ENCODE measurements at places on chromosomes 16 and 17.

- no peak for DNase-seq
These were observed 32.5 kb downstream of the TMC5 start for GRCh38 chr16:19450186-19450585.

- DNase-seq, result no peak
These were observed 129.5 kb downstream of the CDH13 start for GRCh38 chr16:82756283-82756599.

- peak; percentile 33 for DNase-seq
These were observed at the start of gene WNK4 for GRCh38 chr17:42779936-42780850. Gene WNK4 (plus strand): TSS chr17:42780610. CDS start chr17:42780699, 89 bp downstream.

GRCh38 chr17:57377094-57377493 lies 120.8 kb downstream of the MSI2 start:
- DNase-seq, result no peak

DNA sequence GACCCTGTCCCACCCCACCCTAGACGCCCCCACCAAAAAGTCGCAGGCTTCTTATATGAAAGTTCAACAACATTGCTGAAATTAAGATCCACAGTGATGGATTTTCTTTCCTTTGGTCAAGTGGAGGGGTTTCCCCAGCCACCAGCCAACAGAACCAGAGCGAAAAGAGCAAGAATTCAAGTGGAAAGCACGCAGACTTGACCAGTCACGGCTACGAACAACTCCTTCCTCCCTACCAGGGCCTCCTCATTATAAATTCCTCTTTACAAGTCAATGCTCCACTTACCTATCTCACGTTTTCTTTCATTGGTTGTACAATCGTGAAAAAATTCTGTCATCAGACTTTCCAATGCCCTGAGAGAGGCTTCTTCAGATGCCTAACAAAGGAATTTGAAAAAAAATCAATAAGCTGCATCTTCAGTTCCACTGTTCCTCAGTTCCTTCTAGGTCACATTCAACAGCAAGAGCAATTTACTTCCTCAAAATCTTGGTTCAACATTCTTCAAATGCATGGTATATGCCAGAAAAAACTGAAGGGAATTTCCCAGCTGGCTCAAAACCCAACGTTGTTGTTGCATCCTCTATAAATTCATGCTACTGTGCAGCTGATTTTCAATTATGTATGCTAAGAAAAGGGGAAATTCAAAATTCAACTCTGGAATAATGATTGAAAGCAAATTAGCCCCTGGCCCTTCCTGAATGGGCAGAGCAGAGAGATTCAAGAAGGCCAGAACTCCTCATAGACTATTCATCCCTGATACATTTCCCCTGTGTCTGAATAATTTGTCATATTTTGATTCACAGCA lies 30.9 kb downstream of the XPO6 start:
- DNase-seq, result peak; percentile 58

GRCh38 chr16:47064775-47065174 lies 79.0 kb downstream of the NETO2 start:
- DNase-seq, result no peak

DNA sequence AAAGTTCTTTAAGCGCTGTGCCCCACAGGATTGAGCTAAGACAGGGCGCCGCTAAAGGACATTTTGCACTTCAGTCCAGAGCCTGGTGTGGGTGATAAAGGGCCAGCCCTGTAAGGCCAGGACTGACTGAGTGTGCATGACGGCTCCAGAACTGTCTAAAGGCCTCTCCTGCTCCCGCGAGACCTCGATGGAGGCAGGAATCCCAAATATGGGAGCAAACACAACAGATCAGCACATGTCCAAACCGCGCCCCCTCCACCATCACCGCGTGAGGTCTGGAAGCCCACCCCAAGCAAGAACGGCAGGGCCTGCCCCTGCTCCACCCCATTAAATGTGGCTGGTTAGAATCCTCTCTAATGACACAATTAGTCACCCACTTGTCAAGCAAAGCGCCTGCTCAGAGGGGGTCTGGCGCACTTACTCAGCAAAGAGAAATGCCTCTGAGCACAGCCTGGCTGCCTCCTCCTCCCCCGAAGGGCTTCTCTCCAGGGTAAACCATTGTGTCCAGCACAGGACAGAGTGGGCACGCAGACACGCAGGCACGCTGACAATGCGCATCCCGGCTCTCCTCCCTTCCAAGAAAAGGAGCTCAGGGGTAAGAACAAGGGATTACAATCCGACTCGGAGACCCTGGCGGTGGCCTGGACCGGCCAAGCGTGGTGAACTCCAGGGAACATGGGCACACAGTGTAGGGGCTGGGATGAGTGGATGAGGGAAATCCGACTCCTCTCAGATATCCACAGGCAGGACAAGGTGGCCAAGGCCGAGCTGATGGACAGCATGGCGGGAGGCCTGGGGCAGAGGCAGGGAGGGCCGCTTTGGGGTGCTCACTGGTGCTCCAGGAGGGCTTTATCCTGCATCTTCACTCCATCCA lies 1.5 kb downstream of the MXRA7 start:
- peak; percentile 90 for DNase-seq

DNA sequence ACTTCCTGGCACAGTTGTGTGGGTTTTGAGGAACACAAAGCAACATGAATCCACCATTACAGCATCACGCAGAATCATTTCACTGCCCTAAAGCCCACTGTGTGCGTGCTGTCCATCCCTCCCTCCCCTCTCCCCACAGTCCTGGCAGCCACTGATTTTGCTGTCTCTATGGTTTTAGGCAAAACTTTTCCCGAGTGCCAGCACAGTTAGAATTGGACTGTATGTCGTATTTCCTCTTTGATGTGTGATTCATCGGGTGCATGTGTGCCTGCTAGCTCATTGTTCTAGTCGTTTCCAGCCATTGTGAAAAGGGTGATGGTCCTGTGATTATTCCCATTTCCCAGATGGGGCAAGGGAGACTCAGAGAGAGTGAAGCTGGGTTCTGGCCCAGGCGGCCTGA lies 12.7 kb downstream of the KLHL36 start:
- no peak for DNase-seq

DNA sequence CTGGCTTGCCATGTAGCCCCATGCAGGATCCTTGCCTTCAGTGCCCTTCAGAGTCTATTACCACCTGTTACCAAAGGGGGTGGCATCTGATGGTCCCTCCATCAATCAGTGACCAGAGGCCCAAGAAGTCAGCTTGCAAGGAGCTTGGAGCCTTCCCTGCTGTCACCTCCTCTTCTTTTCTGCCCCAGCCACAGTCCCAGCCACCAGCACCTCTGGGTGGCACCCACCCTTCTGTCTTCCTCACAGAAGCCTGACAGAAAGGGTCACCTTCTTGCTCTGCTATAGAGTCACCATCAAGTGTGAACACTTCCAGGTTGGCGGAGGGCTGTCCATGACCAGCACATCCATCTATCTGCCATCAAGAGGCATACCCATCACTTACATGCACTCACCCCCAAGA lies 203.2 kb downstream of the SALL1 start:
- no peak for DNase-seq

DNA sequence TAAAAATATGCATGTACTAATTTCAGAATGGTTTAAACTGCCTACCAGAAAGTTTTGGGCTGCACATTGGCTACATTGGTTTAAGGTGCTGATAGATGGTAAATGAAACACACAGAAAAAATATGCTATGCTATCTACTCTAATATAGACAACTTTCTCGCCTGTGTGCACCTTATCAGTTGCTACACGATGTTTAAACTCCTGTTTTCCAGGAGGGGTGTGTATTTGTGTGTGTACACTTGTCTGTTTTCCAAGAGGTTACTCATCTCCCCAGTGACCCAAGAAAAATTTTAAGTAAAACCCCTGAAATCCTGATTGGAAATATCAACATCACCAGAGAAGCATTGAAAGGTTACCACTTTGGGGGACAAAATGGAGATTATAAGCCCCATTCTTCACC lies 21.6 kb upstream of the PSMC5 start:
- DNase-seq, result no peak

DNA sequence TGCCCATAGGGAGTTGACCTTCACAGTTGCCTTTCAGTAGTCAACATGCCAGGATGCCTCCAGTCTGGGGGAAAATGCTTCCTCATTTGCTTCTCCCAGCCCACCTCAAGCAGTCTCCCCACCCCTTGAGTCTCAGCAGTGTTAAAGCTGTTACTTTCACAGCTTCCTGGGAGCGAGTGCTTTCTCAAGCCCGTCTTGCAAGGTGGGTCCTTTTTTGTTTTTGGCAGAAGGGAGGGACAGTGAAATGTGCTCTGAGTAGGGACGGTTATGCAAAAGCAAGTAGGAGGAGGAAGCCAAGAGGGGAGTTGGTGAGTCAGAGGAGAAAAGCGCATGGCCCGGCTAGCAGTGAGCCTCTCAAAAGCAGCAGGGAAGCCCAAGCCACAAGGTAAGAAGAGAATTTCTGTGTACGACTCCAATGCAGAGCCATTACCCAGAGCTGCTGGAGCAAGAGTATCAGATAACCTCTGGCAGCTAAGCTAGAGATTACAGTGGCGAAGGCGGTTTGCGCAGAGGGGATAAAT lies at the start of gene CHST4:
CHST4 (plus strand) TSS at position 316 of the 521 bp plus-strand sequence. CDS start 10,252 bp downstream, outside the sequence.
- no peak for DNase-seq

DNA sequence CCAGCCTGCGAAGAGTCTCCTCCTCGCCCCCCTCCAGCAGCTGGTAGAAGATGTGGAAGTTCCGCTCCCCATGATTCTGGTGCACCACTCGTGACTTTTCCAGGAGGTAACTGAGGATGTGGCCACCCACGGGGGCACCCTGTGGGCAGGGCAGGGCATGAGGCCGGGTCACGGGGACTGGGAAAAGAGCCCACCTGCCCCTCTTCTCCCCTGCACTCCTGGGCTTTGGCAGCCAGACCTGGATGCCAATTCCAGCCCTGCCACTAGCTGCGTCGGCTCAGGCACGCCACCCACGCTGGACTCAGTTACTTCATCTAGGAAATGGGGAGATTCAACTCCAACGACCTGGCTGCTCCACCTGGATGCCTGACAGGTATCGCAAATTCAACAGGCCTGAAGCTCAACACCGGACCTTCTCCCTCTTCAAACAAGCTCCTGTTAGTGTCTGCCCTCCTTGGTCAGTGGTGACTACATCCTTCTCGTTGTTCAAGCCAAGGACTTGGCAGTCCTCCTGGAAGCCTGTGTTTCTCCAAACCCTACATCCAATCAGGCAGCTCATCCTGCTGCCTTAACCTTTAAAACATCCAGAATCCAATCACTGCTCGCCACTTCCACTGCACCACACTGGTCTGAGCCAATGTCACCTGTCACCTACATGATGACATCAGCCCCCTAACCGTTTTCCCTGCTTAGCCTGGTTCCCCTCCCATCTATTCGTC lies 11.6 kb downstream of the MYO1C start:
- DNase-seq, result no peak

GRCh38 chr16:67782567-67783352 lies 23.6 kb downstream of the RANBP10 start:
- peak; percentile 32 for DNase-seq

GRCh38 chr17:34644941-34645550 lies 65.7 kb downstream of the TMEM132E start:
- DNase-seq, result peak; percentile 20

DNA sequence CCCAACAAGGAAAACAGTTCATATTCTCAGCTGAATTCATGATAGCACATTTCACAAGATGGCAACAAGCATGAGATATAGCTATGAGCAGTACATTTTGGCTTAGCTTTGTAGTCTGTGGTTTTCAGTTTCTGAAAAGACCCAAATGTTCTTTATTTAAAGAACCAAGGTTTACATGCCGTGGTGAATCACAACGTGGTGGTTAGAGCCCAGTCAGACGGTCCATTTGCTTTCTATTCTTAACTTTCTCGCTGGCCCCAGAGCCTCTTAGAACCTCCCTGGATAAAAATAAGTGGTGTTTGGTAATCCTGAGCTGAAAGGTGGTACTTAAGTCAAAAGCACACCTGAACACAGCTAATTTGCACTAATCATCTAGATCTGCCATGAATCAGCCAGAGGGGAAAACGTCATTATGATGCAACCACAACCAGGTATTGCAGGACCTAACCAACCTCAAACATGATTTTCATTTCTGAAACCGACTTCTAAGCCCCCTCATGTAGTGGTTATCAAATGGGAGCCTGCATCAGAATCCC lies 18.6 kb upstream of the HAPSTR1 start:
- no peak for DNase-seq

DNA sequence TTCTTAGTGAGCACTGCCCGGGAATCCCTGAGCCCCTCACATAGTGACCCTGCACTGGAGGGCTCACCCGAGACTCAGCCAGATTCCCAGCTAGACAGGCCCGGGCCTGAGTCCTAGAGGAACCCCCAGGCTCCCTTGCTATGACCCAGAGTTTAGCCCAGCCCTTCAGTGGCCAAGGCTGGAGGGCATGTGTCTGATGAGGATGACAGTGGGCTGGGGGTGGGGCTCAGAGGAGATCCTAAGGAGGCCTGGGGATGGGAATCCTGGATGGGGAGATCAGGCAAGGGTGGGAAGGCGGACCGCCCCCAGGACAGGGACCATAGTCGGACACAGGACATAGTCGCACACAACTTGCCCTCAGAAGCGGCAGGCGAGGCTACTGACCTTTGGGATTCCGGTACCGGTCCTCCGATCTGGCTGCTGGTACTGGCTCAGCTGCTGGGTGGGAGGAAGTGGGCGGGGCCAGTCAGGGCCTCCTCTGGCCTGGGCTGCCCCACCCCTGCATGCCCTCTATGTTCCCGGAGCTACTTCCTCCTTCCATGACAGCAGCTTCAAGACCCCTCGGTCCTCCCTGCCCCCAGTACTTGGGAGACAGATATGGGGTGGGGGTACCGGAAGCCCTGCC lies 1.1 kb downstream of the CD79B start:
- DNase-seq, result peak; percentile 49

DNA sequence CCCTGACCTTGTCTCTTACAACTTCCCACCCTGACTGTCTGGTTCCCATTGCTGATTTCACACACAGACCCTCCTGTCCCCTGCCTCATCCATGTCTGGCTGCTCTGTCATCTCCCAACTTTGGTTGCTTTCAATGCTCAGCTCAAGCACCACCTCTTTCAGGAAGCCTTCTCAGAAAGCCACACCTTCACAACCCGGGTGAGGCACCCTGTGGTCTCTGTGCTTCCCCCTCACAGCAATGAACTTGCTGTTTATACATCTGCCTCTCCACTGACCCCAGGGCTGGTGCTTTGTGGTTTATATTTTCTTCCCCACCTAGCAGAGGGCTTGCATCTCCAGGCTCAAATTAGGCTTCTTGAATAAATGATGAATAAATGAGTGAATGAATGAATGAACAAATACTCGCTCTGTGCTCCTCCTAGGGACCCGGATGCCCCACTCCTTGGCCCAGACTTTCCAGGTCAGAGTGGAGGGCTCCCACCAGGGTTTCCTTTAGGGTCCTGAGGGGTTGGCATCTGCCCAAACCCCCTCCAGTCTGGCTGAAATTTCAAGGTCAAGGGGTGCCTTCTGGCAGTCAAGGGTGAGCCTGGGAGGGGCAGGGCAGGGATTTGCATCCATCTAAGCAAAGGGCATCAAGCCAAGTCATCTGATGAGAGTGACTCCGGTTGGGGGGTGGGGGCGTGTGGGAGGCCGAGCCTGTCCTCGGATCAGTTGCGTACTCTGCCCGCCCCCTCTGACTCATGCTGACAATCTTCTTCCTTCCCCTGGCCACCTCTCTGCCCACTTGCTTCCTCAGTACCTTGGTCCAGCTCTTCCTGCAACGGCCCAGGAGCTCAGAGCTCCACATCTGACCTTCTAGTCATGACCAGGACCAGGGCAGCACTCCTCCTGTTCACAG lies at the start of gene ITGAX:
ITGAX (plus strand) TSS at position 783 of the 898 bp plus-strand sequence; CDS start at position 862, 79 bp downstream.
- peak; percentile 35 for DNase-seq

GRCh38 chr16:81673432-81673831 lies 105.7 kb upstream of the PLCG2 start:
- DNase-seq, result no peak

Measured in muscle of leg (tissue), 16 donors.